ENCODE measurements at places on chromosomes 12 and 14.

DNA sequence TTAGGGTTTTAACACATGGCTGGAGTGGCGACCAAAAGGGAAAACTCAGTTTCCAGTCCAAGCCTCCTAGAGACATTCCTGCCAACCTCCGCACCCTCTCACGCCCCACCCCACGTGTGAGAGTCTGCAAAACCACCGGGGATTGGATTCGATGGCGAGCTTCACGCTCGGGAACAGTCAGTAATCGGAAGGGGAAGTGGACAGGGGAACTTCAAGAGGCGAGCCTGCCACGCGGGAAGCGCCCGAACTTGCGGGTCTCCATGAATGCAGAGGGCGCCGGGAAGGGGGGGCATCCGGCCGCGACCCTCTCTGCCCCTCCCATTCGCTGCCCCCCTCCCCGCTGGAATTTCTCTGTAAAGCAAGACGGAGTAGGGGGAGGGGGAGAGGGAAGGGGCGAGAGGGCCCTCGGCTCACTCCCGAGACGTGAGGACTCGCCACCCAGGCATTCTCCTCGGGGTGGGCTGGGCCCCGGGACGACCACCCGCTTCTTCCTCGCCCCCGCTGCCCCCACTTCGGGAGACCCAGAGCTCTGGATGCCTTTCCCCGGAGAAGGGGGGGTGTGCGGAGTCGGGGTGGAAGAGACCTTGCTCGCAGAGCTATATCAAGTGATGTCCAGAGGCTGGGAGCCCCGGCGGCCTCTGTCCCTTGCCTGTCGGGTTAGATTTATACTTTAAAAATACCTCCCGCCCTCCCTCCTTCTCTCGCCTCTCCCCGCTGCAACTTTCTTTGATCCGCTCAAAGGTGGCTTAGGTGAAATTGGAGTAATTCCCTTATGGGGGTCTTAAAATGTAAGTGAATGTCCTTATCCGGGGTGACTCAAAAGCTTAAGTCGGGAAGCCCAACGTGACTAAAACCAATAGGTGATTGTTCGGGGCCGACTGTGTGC is 2.5 kb upstream of the CCND2 start:
- DNase-seq = peak; percentile 85

GRCh38 chr12:53255996-53256395 is 12.1 kb upstream of the ESPL1 start:
- no peak for DNase-seq

GRCh38 chr12:78560633-78561032 is 303.9 kb upstream of the SYT1 start:
- DNase-seq = no peak

GRCh38 chr12:97493731-97494130 is 31.1 kb downstream of the RMST start:
- no peak for DNase-seq

DNA sequence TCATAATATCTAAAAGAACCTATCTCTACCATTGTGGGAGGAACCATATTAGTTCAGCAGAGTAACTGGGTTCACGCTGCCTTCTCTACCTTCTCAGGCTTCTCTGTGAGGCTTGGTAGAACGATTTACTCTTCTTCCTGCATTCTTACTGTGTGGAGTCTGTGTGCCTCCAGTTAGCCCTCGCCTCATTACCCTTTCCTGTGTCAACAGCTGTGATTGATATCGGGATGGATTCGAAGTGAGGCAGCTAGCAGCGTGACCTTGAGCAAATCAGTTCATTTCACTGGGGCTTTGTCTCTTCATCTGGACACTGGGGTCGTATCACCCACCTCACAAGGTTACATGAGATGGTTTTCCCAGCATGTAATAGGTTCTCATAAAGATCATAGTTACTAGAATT is 4.6 kb upstream of the VRK1 start:
- DNase-seq = no peak

Data from Right ventricle myocardium inferior (tissue), 1 donor.